ENCODE measurements at places on chromosomes 1 and 21.

DNA sequence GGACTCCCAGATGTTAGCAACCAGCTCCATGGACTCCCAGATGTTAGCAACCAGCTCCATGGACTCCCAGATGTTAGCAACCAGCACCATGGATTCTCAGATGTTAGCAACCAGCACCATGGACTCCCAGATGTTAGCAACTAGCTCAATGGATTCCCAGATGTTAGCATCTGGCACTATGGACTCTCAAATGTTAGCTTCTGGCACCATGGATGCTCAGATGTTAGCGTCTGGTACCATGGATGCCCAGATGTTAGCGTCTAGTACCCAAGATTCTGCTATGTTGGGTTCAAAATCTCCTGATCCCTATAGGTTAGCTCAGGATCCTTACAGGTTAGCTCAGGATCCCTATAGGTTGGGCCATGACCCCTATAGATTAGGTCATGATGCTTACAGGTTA, 8.8 kb downstream of the SON start:
- no peak for DNase-seq

GRCh38 chr1:12588695-12589094, 29.3 kb downstream of the DHRS3 start:
- DNase-seq = no peak

DNA sequence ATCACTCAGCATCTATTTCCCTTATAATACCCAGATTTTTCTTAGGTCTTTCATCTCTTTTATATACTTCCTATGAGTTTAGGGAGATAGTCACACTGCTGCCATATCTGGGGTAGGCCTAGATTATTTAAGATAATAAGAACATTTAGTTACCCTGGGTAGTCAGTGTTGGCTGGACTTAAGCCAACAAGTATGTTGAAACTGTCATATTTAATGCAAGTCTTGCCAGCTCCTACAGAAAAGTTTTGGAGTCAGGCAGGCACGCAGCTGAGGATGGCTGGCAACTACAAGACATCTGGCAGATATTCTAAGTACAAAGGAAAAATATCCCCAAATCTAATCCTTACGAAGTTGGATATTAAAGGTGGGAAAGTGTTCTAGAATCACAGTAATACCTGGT, 19.2 kb upstream of the DEPDC1 start:
- no peak for DNase-seq

- DNase-seq = no peak
Observed at GRCh38 chr1:245084551-245084950, 70.2 kb upstream of the KIF26B start.

GRCh38 chr21:46351476-46352163, 27.7 kb downstream of the PCNT start:
- DNase-seq = no peak

DNA sequence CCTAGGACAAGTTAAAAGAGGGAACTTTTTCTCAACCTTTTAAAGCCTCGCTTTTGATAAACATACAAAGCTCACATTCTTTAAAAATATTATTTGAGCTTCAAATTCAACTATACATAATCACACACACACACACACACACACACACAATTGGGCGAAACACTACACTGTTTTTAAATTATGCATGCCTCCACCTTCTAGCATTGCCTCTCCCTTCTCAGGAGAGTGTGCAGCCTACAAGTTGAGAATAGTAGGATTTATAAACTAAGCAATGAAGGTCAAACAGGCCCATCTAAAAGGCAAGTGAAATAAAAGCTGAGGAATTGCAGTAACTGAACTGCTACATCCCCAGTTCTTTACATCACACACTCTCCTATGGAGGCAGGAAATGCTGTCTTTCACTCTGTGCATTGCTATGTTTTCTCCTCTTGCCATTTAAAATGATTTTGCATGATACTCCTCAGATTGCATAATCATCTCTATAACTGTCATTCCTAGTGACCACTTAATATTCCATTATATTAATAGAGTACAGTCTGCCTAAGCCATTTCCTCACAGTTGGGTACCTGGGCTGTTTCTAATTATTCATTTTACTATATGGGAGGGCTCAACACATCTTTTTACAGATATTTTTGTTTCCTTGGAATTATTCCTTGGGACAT, 92.5 kb upstream of the KCNE2 start:
- no peak for DNase-seq

- DNase-seq = no peak
Observed at GRCh38 chr1:213659580-213660547, 327.9 kb upstream of the PROX1 start.
